ENCODE measurements at places on chromosomes 2 and 18.

- DNase-seq, result no peak
Measured at GRCh38 chr2:95054016-95054415, 28.5 kb downstream of the MAL start.

DNA sequence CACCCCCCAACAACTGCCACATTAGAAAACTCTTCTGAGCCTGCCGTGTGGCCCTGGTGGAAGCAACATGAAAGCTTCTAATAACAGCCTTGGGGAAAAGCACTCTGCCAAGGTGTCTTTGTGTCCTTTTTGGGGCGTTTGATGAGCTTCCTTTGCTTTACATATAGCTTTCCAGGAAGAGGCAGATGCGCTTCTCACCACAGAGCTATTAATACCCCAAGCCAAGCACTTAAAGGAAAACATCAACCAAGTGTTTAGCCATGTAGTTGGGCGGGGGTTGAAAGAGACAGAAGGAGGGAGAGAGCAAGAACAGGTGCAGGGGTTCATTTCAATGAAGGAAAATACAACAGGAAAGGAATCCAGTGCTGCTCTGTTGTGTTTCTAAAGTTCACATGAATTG is 176.1 kb downstream of the VAPA start:
- DNase-seq, result peak; percentile 41

DNA sequence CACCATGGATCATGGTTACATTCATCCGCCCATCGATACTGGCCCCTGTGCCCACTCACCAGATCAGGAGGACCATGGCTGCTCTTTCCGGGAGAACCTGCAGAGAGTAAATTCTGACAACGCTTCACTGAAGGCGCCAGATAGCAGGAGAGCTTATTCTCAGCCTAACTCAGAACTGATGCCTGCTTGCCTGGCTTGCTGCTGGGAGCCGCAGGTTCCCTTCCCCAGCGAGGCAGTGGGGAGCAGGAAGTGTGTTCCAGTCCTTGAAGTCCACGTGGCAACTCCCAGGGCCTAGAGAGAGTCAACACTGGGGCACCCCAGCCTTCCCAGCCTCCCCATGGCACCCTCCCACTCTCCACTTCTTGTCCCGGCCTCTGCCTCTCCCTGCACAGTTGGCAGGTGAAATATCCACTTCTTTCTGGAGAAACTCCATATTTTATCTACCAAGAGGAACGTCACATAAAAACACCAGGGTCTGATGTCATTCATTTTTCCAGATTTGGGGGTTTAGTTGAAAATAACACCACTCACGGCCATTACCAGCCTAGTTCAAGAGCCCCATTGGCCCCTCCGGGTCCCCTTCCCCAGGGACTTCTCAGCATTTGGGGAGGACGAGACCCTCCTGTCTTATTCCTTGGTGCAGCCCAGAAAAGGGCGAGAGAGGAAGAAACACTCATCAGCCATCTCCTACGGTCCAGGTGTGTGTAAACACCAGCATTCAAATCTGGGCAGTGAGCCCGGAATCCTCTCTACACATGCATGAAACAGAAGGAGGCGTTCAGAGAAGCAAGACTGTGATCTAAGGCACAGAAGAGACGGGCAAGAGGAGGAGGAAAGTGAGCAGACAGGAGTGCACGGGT is 3.5 kb upstream of the TUBB6 start:
- DNase-seq, result no peak

GRCh38 chr2:179682756-179683155 is 178.7 kb downstream of the ZNF385B start:
- DNase-seq, result no peak

DNA sequence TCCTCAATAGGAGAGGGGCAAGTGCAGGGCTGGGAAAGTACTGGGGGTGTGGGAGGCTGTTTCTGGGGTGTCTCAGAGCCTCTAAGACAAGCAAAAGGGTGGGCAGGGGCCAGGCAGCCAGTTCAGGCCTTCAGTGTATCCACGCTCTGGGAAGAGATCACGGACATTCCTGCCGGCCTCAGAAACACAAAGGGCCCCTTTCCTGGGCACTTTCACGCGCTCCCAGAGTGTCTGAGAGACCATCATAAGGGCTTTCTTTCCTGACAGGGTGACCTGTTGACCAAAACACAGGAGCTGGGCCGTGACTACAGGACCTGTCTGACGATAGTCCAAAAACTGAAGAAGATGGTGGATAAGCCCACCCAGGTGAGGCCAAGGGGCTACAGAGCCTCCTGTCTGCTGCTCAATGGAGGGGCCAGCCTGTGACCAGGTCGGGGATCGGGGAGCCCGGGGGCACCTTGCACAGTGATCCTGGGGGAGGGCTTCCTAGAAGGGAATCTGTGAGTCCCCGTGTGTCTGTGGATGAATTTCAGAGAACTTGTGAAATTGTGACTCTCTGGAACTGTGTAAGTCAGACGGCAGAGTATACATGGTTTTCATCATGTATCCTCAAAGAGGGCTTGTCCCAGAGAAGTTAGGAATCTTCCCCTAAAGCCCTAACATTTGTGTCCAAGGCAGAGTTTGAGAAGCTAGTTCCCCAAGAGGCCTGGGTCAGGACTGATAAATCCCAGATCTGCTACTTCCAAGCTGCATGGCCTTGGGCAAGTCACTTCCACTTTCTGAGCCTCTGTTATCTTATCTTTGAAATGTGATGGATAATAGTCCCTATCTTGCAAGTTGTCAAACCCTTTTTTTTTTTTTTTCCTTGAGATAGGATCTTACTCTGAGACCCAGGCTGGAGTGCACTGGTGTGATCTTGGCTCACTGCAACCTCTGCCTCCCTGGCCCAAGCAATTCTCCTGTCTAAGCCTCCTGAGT is 1.8 kb downstream of the GNLY start:
- DNase-seq, result no peak

DNA sequence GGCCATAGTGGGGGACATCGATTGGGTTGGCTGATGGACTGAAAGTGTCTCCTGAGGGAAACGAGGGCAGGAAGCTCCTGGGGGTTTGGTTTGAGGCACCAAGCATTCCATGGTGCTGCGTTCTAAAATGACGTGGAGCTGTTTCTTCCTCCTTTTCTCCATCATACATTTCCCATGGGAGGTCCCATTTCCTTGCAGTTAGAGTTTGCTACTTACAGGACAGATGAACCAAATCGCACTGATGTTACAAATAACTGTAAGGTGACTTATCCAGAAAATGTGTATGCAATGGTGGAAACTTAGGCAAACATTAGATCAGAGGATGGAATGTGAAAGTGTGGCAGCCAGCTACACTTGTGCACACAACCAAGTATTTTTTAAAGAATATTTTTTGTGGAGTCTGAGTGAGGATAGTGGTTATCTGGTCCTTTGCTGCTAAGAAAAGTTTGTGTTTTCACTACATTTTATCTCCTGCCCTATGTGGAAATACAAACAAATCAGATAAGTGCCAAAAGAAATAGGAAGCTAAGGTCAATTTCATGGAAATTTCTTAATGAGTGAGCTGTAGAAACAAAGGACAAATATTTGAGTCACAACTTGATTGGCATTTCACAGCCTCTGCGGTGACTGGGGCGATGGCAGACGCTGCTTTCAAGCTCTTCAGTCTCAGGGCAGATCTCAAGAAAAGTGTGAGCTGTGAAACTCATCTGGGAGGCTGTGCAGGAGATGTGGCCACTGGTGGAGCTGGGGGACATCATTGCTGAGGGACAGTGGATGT is 256.2 kb downstream of the TSN start:
- DNase-seq, result no peak

- no peak for DNase-seq
Measured at GRCh38 chr2:1598800-1599199, 145.5 kb downstream of the PXDN start.

- no peak for DNase-seq
Measured at GRCh38 chr18:62301322-62301721, 23.8 kb upstream of the TNFRSF11A start.

DNA sequence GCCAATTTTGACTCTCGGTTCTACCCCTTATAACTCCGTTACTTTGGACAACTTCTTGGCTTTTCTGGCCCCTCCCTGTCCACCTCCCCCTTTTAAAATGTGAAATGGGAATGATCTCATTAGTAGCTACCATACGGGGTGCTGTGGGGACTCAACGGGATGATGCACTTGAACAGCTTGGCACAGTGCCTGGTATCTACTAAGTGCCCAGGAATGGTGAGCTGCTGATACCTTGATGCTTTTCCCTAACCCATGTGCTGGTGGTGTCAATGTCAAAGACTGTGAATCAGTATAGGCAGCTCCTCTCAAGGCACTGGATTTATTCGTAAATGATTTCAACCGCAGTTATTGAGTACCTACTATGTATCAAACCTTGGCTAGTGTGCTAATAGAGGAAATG is 204.2 kb downstream of the LOXHD1 start:
- no peak for DNase-seq

DNA sequence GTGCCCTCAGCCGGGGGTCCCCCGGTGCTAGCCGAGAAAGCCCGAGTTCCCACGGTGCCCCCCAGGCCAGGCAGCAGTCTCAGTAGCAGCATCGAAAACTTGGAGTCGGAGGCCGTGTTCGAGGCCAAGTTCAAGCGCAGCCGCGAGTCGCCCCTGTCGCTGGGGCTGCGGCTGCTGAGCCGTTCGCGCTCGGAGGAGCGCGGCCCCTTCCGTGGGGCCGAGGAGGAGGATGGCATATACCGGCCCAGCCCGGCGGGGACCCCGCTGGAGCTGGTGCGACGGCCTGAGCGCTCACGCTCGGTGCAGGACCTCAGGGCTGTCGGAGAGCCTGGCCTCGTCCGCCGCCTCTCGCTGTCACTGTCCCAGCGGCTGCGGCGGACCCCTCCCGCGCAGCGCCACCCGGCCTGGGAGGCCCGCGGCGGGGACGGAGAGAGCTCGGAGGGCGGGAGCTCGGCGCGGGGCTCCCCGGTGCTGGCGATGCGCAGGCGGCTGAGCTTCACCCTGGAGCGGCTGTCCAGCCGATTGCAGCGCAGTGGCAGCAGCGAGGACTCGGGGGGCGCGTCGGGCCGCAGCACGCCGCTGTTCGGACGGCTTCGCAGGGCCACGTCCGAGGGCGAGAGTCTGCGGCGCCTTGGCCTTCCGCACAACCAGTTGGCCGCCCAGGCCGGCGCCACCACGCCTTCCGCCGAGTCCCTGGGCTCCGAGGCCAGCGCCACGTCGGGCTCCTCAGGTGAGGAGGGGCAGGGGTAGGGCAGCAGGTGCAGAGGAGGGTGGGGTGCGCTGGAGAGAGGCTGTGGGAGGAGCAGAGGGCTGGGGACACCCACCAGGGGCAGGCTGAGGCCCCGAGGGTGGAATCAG is 14.1 kb upstream of the GMPPA start:
- peak; percentile 62 for DNase-seq

GRCh38 chr18:38644875-38645641 is 1079.5 kb upstream of the CELF4 start:
- DNase-seq, result no peak

DNA sequence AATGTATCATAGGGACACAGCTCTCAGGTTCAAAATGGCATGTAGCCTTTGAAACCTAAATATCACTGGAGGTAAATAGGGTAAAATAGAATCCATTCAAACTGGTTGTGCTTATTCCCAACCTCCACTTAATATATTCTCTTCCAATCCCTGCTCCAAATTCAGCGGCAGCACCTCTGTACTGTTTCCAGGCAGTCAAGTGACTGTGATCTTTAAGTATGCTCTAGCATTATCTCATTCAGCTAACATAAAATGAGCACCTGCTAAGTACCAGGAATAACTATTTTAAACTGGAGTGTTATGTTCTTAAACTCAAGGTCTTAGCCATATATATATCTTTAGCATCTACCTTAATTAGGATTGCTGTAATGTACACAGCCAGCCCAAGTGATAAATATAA is 269.2 kb upstream of the SESTD1 start:
- DNase-seq, result no peak

DNA sequence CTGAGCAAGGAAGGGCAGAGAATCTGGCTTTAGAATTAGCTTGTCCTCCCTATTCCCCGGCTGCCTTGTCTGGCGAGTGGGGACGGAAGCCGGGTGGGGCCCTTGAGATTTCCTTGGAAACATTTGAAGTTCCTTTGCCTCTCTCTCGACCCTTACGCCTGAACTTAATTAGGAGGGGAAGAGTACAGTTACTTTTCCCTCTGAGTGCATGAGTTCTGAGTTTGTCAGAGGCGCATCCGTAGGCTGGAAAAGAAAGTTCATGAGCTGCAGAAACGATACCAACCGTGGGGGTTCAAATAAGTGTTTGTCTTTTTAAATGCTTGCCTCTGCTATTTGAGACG is 468 bp downstream of the PIKFYVE start:
- DNase-seq, result no peak

DNA sequence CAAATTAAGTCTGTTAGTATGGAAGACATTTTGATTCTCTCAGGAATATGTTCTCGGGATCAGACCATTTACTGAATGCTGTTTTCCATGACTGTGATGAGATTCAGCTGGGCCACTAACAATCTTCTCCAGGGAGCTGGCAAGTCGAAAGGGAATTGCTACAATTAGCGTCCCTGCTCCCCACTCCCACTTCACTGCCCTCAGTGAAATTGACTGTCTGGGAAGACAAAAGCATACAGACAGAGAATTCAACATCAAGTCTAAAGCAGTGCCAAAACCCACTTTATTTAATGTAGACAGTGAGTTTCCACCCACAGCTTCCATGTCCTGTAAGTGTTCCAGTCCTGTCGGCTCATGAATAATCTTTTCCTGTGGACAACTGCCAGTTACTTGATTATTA is 34.0 kb upstream of the COL3A1 start:
- DNase-seq, result peak; percentile 18

DNA sequence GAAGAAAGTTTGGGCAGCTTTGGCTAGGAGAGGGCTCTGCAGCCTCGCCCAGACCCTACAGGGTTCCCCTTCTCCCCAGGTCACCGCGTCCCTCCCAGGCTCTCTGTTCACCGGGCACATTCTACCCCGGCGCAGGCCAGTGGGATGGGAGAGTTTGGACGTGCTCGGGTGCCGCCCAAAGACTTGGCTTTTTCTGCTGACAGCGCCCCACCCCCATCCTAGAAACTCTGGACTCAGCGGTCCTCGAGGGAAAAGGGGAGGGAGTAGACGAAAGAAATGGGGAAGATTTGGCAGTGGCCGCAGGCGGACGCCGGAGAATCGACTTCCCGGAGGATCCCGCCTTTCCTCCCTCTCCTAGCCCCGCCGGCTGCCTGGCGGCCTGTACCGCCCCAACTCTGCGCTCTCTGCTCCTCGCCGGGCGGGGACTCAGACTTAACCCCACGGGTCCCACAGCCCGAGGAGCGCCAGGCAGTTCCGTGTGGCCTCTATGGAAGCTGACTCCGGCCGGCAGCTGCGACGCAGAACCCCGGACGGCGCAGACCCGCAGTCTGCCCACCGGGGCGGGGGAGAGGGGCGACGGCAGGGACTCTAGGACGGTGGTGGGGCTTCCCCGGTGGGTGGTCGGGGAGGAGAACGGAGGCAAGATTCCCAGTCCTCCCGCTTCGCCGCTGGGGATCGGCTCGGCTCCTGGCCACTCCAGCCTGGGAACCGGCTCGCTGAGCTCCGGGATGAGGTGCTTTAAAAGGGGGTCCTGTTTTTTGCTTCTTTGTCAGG is 863 bp upstream of the SIX2 start:
- peak; percentile 87 for DNase-seq

GRCh38 chr2:124025891-124026434 is 876 bp downstream of the CNTNAP5 start:
- no peak for DNase-seq
